NCI-H446 treated with DMSO at 0.1 percent for 48 hours (cell line): ENCODE measurements at places on chromosomes 3 and 15.

- DNase-seq, result no peak
Observed at GRCh38 chr15:98289747-98290146, 329.2 kb downstream of the ARRDC4 start.

DNA sequence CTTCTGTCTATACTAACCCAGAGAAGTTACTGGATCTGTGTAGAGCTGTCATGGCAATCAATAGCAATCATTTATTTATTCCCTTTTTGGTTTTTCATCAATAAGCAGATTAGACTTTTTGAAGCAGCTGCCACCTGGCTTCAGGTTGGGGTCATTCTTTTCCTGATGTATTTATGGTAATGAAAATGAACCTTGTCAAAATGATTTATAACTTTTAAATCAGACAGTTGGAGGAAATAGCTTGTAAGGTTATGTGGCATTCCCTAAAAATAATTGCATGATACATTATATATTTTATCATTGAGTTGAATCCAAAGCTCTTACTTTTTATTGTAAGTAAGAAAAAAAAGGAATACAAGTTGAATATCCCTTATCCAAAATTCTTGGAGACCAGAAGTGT, 8.6 kb downstream of the TIPARP start:
- no peak for DNase-seq

DNA sequence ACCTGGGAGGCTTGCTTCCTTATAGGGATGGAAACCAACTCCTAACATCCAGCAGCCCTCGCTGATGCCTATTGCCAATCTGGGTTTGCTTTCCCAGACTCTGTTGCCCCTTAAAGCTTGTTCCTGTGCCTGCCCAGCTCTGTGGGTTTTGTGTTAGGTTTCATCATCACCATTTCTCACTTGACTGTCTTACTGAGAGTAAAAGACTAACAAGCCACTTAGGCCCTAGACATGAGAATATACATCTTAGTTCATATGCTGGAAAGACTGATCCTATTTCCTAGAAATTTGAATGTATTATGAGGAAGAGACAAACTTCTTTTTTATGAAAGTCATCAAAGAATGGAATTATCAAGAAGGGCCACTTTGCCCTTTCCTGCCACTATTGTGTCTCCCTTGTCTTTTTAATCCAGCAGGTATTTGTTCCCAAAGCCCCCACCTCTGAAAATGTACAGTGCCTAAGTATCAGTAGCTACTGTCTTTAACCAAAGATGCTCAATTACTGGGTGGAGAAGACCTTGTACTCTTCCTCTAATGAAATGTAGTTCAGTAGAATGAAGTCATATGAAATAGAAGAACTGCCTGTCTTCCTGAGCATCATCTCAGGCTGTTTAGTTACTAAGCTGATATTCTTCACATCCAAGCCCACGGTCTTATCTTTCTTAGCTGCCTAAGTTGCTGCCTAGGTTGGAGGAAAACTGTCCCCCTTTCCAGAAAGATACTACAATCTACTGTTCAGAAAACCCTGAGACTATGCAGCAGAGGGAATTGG, 59.8 kb upstream of the ZPLD1 start:
- no peak for DNase-seq

GRCh38 chr3:128761392-128761791, 35.4 kb downstream of the RAB7A start:
- no peak for DNase-seq

GRCh38 chr3:195460091-195460713, 17.4 kb upstream of the ACAP2 start:
- DNase-seq, result no peak
